Endodermal cell (in vitro differentiated cells): ENCODE measurements at places on chromosomes 2 and 18.
A peak's percentile ranks its signal among the peaks of the same experiment; 100 is the strongest.

DNA sequence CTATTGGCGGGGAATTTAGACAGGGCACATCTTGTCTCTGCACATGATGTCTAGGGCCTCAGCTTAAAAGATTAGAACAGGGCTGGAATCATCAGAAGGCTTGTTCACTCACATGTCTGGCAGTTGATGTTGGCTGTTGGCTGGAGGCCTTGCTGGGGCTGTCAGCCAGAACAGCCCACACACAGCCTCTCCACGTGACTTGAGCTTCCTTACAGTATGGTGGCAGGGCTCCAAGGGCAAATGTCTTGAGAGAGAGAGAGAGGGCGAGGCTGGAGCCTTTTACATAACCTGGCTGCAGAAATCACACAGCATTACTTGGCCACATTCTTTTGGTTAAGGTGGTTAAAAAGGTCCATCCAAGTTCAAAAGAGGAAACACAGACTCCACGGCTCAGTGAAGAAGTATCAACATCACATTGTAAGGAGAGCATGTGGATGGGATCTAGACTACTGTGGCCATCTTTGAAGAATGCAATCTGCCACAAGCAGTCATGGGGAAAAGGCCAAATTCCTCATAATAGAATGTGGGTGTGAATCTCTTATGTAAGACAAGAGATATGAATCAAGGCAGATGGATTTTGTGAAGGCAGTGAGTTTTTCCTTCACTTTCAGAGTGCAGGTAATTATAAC is 30.4 kb downstream of the SRSF7 start:
- H3K27me3 ChIP-seq: no peaks in the 10 kb centered on the region
- no peak overlapping the region for H3K4me3 ChIP-seq
- H3K4me1 ChIP-seq: no peaks in the 10 kb centered on the region
- DNase-seq: no peak
- H3K27ac ChIP-seq: no peak overlapping the region

- H3K27me3 ChIP-seq: no peaks in the 10 kb centered on the region
- H3K4me1 ChIP-seq: no peaks in the 10 kb centered on the region
- H3K36me3 ChIP-seq: no peaks in the 10 kb centered on the region
- H3K27ac ChIP-seq: no peak overlapping the region
Measured at GRCh38 chr2:146228020-146228393, 1616.8 kb upstream of the ACVR2A start.

- no peaks in the 10 kb centered on the region for H3K4me1 ChIP-seq
- H3K27me3 ChIP-seq: no peaks in the 10 kb centered on the region
- DNase-seq: peak; percentile 80
- H3K4me3 ChIP-seq: no peak overlapping the region
- H3K27ac ChIP-seq: no peak overlapping the region
- H3K36me3 ChIP-seq: no peaks in the 10 kb centered on the region
Measured at GRCh38 chr2:76958749-76959148, 563.4 kb downstream of the LRRTM4 start.

DNA sequence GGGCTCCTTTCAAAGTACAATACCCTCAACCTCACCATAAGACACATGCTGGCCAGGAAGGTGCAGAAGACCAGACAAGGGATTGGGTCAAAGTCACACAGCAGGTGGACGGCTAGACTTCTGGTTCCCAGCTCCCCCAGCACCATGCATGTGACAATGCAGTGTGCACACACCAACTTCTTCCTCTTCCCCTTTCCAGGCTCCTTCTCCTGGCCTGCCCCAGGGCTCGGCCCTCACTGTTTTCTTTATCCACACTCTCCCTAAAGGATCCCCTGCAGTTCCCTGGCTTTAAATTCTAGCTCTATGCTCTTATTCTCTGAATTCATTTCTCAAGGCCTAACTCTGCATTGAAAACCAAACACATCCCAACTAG is 82.3 kb downstream of the LOXHD1 start:
- no peaks in the 10 kb centered on the region for H3K36me3 ChIP-seq
- no peak overlapping the region for H3K27ac ChIP-seq
- no peaks in the 10 kb centered on the region for H3K27me3 ChIP-seq
- H3K4me3 ChIP-seq: no peak overlapping the region
- no peak for DNase-seq

DNA sequence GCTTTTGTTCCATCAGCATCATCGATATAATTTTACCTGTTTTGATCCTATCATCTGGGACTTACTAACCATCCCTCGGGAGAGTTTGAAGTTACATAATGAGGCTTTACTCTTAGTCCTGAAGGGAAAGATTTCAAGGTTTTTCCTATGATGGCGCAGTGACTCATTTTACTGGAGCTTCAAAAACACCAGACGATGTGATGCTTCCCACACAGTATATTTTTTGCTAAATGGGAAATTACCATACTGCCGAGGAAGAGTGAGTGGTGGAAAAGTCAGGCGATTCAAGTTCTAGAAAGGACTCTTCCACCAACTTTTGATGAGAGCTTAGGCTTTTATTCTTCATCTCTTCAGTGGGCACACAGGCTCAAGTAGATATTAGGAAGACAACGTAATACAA is 44.6 kb upstream of the GCG start:
- H3K4me3 ChIP-seq: no peak overlapping the region
- no peaks in the 10 kb centered on the region for H3K4me1 ChIP-seq
- no peaks in the 10 kb centered on the region for H3K27me3 ChIP-seq
- DNase-seq: no peak
- H3K36me3 ChIP-seq: no peaks in the 10 kb centered on the region

DNA sequence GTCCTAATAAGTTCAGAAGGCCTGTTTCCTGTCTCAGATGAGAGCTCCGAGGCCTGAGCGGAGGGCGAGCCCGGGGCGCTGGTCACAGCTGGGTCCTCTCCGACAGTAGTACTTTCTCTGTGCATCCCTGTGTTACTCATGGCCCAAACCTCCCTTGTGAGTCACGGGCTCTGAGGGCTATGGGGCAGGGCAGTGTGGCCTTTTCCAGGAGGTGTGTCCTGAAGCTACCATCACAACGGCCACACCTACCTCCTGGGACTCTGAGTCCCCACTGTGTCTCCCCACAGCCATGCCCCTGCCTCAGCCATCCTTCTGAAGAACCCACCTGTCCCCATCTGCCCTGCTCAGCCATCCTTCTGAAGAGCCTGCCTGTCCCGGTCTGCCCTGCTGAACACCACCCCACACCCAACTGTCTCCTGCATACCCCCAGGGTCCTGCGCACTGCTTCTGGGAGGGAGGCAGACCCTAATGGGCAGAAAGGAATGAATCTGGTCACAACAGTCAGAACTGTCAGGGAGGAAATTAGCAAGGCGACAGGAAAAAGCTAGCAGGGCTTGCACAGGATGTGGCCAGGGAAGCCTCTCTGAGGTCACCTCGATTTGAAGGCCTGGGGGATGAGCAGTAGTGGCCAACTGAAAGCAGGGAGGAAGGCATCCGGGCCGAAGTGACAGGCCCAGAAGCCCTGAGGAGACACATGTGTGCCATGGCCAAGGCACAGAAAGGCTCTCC is 145.4 kb upstream of the RIOK3 start:
- H3K4me3 ChIP-seq: no peak overlapping the region
- H3K27me3 ChIP-seq: no peaks in the 10 kb centered on the region
- peak; percentile 31 for DNase-seq
- no peak overlapping the region for H3K27ac ChIP-seq
- H3K36me3 ChIP-seq: no peaks in the 10 kb centered on the region

GRCh38 chr2:174125090-174125489 is 123.2 kb downstream of the OLA1 start:
- no peak overlapping the region for H3K4me3 ChIP-seq
- no peaks in the 10 kb centered on the region for H3K27me3 ChIP-seq
- DNase-seq: no peak
- H3K27ac ChIP-seq: peak overlapping the region; percentile 26
- H3K4me1 ChIP-seq: peaks cover 3% of the 10 kb centered on the region
